Right cardiac atrium (tissue), 5 donors: ENCODE measurements at places on chromosomes 12 and 14. TPM values are rescaled to one million over a fixed set of nuclear protein-coding genes. Genes with fewer than 3 reads are reported as not detected.

DNA sequence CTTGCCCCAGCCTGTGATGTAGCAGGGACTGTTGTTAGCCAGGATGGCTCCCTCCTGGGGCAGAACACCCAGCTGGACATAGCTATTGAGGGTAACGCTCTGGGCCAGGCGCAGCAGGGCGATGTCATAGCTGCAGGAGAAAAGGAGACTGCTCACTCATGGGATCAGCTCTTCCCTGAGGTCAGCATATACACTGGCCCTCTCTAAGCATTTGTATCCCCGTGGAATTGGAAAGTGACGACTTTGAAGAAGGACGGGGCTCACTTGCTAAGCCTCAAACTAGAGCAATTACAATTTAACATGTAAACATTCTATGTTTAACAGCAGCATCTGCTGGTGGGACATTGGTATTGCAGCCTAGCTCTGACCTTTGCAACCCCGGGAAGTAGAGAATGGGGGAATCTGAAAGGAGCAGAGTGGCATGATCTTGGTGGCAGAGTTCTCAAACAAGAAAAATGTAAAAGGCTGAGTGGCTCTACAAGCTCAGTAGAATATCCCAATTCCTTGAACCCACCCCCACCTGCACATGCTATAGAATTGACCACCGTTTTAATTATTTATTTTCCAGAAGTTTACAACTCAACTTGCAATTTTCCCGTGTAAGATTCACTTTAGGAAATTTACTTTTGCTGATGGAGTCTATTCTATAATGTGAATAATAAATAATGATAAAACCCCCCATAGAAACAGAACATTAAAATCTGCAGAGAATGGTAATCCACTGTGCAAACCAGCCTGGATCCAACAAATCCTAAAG lies 5.0 kb downstream of the CELA1 start:
- DNase-seq, result peak; percentile 77

DNA sequence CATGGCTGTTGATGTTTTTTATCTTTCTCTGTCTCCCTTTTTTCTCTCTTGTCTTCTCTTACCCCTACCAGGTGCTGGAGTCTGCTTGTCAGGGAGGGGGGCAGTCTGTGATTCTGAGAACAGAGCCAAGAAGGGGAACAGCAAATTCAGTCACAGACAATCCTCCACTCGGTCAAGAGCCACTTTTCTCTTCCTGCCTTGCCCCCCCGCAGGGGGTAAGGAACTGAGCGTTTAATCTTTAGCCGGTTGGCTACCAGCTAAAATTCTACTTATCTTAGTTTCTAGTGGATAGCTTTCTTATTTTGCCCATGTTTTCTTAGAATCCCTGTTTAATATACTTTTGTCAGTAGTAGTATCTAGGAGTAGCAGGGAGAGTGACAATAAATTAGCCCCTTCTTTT lies 1.9 kb downstream of the RIMKLB start:
- DNase-seq, result no peak

GRCh38 chr12:104959335-104959841 lies 1.3 kb upstream of the SLC41A2 start:
- DNase-seq, result no peak

- no peak for DNase-seq
Measured at GRCh38 chr14:80584744-80585505, 356.6 kb downstream of the CEP128 start.

- DNase-seq, result no peak
Measured at GRCh38 chr14:88852632-88853031, 28.2 kb downstream of the TTC8 start.

- DNase-seq, result no peak
Measured at GRCh38 chr14:72519543-72519942, 374.4 kb downstream of the DPF3 start.

DNA sequence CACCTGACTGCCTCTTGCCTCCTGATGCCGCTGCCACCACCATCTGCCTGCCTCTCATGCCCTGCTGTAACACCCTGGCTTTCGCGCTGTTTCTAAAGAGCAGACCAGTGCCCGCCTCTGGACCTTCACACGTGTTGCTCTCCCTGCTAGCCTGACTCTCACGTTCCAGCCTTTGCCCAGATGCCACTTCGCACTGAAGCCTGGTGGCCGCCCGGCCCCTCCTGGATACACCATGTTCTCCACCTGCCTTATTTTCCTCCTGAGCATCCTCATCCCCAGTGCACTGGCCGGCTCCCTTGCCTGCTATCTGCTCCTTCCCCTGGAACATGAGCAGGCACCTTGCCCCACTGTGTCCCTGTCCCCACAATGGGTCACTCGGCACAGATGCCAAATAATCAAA lies 146.5 kb downstream of the PIWIL1 start:
- no peak for DNase-seq

- DNase-seq, result no peak
Measured at GRCh38 chr12:53991077-53991460, 6.1 kb downstream of the HOXC10 start.

The ACVRL1 gene
- 28.4 TPM for total RNA-seq

The SUDS3 gene
- 24.0 TPM for total RNA-seq

The METTL25 gene
- 19.4 TPM for total RNA-seq

The CARMIL3 gene
- 0.17 TPM for total RNA-seq
